HCT116 (cell line): ENCODE measurements at places on chromosomes 3 and 15. TPM values are rescaled to one million over a fixed set of nuclear protein-coding genes. Genes with fewer than 3 reads are reported as not detected.

DNA sequence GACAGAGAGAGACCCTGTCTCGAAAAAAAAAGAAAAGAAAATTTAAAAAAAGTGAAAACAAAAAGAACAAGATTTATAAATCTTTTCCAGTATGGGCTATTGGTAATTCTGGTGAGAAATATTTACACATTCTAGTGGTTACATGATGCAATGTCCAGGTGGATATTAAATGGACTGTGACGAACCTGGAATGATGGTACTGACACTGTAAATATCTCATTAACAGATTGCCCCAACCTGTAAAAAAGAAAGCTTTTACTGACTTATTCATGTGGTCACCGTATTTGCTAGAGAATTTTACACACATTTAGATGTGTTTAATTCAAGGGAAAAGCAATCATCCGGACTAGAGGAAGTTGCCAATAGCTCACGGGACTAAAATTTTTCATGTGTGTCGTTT is 162.1 kb upstream of the LRIG1 start:
- no peak for DNase-seq

GRCh38 chr15:55710286-55710685 is 32.7 kb downstream of the PRTG start:
- no peak for DNase-seq

DNA sequence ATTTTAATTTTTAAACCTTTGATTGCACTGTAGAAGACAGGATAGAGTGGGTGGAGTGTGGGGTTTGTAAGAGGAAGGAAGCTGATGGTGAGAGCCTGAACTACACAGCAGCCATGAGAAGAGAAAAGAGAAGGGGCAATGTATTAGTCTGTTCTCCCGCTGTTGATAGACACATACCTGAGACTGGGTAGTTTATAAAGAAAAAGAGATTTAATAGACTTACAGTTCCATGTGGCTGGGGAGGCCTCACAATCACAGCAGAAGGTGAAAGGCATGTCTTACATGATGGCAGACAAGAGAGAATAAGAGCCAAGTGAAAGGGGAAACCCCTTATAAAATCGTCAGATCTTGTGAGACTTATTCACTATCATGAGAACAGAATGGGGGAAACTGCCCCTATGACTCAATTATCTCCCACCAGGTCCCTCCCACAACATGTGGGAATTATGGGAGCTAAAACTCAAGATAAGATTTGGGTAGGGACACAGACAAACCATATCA is 37.3 kb downstream of the STARD5 start:
- no peak for DNase-seq

- DNase-seq, result no peak
Observed at GRCh38 chr3:157387708-157388435, 48.8 kb upstream of the PTX3 start.

The CLDN16 gene
- total RNA-seq, result not detected

- no peak for DNase-seq
Observed at GRCh38 chr3:129605922-129606635, 397 bp downstream of the PLXND1 start.
